Left colon (tissue), 2 donors: ENCODE measurements at places on chromosomes 5 and 9. TPM values are rescaled to one million over a fixed set of nuclear protein-coding genes. Genes with fewer than 3 reads are reported as not detected.

The TAF11L10 gene
- not detected for total RNA-seq

The PCDHA1 gene
- total RNA-seq: not detected

The SPINK5 gene
- total RNA-seq: 12.8 TPM

The TNFSF15 gene
- total RNA-seq: 0.89 TPM

The MARVELD2 gene
- 56.0 TPM for total RNA-seq

DNA sequence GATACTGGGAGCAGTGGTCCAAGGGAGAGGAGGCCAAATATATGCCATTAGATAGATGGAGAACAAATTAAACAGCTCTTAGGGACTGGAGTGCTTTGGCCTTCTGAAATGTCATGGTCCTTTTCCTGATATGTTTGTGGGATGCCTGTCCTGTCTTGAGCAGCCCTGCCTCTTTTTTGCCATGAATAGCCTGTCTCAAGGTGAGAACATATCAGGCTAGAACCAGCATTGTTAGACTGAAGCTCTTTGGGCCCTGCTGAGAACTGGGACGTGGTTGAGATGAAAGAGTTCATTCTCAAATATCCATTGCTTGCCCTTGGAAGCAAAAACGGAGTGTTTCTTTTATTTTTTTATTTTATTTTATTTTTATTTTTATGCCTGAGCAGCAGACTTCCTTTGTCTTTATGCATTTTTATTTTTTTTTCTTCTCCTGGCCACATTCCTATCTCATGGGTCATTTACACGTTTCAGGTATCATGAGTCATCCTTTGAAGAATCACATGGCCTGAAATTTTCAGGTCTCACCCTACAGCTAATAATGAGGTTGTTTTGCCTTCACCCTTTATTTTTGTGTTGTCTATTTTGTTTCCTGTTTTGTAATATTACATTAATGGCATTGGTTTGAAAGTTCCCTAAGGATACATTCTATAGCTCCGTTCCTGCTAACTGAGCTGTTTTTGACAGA is 371.4 kb downstream of the PSAT1 start:
- no peak for DNase-seq

GRCh38 chr9:135242406-135242805 is 154.9 kb downstream of the OLFM1 start:
- DNase-seq: no peak

DNA sequence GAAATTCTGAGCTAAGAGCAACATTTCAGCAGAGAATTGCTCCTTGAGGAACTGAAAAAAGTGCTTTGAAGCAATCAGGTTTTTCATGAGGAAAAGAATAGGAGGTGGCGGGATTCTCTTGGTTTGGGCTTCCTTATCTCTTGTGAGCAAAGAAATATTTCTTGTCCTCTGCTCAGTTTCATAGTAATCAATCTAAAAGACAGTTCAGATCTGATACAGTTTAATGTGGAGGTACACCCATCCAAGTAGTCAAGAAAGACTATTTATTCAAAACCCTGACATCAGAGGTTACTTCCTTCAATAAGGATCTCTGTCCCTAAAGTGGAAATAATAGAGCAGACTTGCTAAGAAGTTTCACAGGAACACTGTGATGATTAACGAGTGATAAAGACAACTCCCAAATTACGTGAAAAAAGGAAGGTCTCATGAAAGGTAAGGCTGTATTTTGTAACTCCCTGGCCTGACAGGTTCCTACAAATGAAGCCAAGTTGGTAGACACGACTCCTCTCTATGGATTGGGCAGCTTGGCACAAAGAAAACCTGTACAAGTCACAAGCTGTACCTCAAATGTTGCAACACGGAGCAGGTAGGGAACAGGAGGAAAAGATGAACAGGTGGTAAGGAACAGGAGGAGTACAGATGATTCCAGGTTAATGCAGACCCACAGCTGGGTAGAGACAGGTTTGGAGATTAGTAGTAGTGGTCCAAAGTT is 94.1 kb downstream of the SUSD1 start:
- no peak for DNase-seq

GRCh38 chr5:96227957-96228356 is 205.1 kb downstream of the PCSK1 start:
- no peak for DNase-seq

- DNase-seq: no peak
Observed at GRCh38 chr5:53366245-53366644, 114.2 kb upstream of the FST start.

- DNase-seq: no peak
Observed at GRCh38 chr9:17752021-17752420, 173.2 kb downstream of the SH3GL2 start.

- DNase-seq: no peak
Observed at GRCh38 chr5:39413771-39414170, 11.0 kb downstream of the DAB2 start.

GRCh38 chr9:26243029-26243697 is 564.9 kb upstream of the TUSC1 start:
- no peak for DNase-seq
